ENCODE measurements at places on chromosomes 4 and X.

DNA sequence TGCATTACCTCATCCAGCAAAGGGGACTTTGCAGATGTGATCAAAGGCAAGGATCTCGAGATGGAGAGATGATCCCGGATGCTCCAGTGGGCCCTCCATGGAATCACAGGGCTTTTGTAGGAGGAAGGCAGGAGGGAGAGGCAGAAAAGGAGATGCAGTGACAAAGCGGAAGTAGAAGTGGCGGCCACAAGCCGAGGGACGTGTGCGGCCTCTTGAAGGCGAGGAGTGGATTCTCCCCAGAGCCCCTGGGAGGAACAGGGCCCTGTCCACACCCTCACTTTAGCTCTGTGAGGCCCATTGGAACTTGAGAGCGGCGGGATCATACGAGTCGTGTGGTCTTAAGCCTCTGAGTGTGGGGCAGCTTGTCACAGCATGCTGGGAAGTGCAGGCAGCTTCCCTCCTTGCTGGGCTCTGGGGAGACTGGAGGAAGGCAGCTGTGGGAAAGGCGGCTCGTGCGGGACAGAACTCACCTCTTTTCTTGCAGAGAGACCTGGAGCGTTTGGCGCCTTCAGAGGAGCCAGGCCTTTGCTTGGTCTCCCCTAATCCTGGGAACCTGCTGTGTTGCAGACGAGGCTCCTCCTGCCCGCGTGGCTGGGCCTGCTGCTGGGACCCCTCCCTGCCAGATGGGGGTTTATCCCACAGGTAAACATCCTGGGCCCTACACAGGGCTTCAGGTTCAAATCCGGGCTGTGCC is 10.2 kb downstream of the SH3TC1 start:
- no peak overlapping the region for H3K27ac ChIP-seq
- no peaks in the 10 kb centered on the region for H3K27me3 ChIP-seq
- no peak overlapping the region for H3K4me3 ChIP-seq
- H3K4me1 ChIP-seq = peaks cover 31% of the 10 kb centered on the region

GRCh38 chrX:56787734-56788152 is 58.7 kb downstream of the NBDY start:
- no peak for DNase-seq
- H3K27ac ChIP-seq = no peak overlapping the region
- H3K4me3 ChIP-seq = no peak overlapping the region

- H3K4me1 ChIP-seq = no peaks in the 10 kb centered on the region
- no peaks in the 10 kb centered on the region for H3K36me3 ChIP-seq
- no peak for DNase-seq
- no peak overlapping the region for H3K27ac ChIP-seq
- H3K4me3 ChIP-seq = no peak overlapping the region
- no peaks in the 10 kb centered on the region for H3K27me3 ChIP-seq
Observed at GRCh38 chr4:57591073-57591472, 480.9 kb upstream of the IGFBP7 start.

- H3K4me3 ChIP-seq = no peak overlapping the region
- DNase-seq = no peak
- peaks cover 7% of the 10 kb centered on the region for H3K4me1 ChIP-seq
- H3K36me3 ChIP-seq = no peaks in the 10 kb centered on the region
Observed at GRCh38 chr4:76270244-76271175, 19.0 kb downstream of the FAM47E start.

DNA sequence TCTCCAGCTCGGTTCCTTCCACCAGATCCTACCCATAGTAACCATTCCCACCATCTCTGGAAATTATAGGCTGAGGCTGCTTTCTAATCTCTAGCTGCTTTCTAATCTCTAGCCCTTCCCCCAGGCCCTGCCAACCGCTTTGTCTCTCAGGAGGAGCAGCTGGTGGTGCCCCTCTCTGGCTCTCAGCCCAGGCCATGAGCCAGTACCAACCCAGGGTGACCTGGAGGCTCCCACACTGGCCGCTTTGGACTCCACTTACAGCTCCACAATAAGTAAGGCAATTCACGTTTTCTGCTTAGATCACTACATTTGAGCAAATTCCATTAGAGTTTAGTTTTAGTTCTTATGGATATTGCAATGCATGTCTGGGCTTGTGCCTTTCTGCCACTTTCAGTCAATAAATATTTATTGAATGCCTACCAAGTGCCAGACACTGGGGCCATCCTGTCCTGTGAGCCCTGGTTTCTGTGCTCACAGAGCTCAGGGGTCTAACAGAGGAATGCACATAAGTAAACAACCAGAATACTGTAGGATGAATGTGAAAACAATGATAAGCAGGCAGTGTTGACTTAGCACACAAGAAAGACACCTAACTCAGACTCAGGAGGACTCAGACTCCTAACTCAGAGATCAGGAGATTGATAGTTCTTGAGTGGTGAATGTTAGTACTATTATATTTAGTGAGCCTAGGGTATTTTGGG is 38.9 kb downstream of the SMC1A start:
- no peak overlapping the region for H3K27ac ChIP-seq
- H3K4me3 ChIP-seq = no peak overlapping the region
- no peaks in the 10 kb centered on the region for H3K4me1 ChIP-seq
- DNase-seq = peak; percentile 12

DNA sequence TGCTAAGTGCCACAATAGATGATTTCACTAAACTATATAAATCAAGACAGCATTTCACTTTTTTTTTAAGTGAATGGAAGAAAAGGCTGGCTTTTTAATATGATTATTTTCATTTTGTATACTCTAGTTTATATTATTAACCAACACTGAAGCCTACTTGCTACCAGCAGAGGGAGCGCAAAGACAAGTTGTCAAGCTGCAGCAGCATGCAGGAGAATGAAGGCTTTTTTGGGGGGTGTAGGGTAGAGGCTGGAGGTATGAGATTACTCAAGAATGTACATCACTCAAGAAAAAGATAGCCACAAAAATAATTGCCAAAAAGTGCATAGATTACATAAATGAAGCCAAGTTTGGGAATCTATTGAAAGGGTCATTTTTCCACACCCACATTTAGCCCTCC is 519.5 kb downstream of the FGF13 start:
- H3K4me1 ChIP-seq = no peaks in the 10 kb centered on the region
- no peaks in the 10 kb centered on the region for H3K27me3 ChIP-seq
- peak; percentile 53 for DNase-seq
- no peak overlapping the region for H3K27ac ChIP-seq
- H3K36me3 ChIP-seq = no peaks in the 10 kb centered on the region

- H3K36me3 ChIP-seq = no peaks in the 10 kb centered on the region
- no peak overlapping the region for H3K4me3 ChIP-seq
- DNase-seq = no peak
- H3K27ac ChIP-seq = no peak overlapping the region
Observed at GRCh38 chr4:89509708-89510281, 202.2 kb upstream of the GPRIN3 start.
